ENCODE measurements at places on chromosomes 2 and 18.

DNA sequence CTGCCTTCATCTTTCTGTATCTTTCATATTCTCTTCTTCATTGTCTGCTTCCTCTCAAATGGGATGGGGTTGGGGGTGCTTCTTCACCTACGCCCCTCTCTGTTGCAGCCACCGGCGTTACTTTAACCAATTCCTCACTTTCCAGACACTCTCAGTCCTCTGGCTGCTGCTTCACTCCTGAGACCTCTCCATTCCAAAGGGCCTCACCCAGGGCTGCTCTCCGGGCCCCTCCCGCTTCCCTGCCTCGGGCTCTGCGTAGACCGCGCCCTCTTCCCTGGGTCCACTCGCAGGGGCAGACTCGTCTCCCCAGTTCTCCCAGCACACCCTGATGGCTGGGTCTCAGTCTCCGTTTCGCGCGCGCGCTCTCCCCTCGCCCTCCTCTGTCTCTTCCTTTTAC lies 926 bp downstream of the SERPINB8 start:
- no peak for DNase-seq

GRCh38 chr2:119249855-119250717 lies 26.5 kb downstream of the STEAP3 start:
- DNase-seq, result no peak

- DNase-seq, result no peak
These were observed 987 bp upstream of the DLX1 start for GRCh38 chr2:172084395-172084644.

GRCh38 chr18:70288171-70288850 lies 534 bp upstream of the SOCS6 start:
- DNase-seq, result no peak

- no peak for DNase-seq
These were observed 52.6 kb upstream of the EMILIN2 start for GRCh38 chr18:2794159-2794558.

DNA sequence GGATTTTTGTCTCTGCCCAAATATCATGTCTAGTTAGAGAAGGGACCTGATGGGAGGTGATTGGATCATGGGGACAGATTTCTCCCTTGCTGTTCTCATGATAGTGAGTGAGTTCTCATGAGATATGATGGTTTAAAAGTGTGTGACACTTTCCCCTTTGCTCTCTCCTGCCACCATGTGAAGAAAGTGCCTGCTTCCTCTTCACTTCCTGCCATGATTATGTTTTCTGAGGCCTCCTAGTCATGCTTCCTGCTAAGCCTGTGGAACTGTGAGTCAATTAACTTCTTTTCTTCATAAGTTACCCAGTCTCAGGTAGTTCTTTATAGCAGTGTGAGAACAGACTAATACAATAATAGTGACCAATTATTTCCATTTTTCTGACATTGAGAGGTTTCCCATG lies 167.3 kb upstream of the CYRIA start:
- DNase-seq, result no peak
